ENCODE measurements at places on chromosomes 5 and 9.
A peak's percentile ranks its signal among the peaks of the same experiment; 100 is the strongest.

- no peak for DNase-seq
Observed at GRCh38 chr5:141515946-141516671, 27.2 kb downstream of the PCDHGC5 start.

- DNase-seq, result no peak
Observed at GRCh38 chr9:35847792-35848572, 19.0 kb downstream of the TMEM8B start.

DNA sequence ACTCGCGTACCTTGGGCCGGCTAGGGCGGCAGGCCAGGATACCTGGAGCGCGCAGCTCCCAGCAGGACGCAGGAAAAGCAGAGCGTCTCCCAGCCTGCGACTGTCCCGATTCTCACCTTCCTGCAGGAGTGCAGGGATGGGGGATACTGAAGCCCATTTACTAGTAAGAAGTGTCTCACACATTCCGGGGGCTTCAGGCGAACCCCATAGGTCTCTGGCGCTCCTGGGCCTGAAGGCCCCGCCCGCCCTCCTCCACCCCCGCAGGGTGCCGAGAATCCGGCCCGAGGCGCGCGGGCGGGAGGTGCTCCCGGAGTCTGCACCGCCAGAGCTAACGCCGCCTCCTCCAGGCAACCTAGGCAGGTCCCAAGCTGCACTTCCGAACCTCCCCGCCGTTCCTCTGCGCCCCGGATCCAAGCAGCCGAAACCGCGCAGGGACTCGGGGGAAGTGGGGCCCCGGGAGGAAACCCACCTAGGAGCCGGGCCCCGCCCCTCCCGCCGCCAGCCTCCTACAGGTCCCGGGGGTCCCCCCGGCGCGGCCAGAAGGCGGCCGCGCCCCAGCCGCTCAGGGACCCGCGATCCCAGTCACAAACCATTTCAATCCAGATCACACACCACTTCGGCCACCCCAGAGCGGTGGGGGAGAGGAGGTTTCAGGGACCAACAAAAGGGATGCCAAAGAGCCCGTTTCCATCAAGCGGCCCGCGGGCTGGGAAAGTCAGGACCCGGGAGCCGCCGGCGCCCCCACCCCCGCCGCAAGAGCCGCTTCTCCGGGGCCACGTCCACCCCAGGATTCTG lies 1.2 kb downstream of the ROR2 start:
- no peak for DNase-seq

DNA sequence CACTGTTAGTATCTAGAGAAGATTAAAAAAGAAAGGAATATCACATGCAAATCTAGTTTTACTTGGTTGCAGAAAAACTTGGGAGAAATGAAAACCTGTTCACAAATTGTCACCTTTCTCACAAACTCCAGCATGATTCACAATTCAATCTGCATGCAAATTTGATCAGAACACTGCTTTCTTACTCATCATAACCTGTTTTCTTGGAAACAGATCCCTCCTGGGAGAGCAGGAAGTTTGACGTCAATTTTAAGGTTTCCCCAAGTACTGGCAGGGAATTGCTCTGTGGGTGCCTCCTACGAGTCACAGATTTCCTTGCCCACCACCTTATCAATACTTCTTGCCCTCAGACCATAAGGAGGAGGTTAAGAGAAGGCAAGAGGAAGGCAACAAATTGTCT lies 30.2 kb upstream of the HTR4 start:
- no peak for DNase-seq

GRCh38 chr9:37029776-37030610 lies 4.1 kb downstream of the PAX5 start:
- DNase-seq, result no peak

GRCh38 chr9:37218800-37219425 lies 98.5 kb downstream of the ZCCHC7 start:
- no peak for DNase-seq

GRCh38 chr9:134475011-134475790 lies 148.9 kb downstream of the RXRA start:
- DNase-seq, result no peak

DNA sequence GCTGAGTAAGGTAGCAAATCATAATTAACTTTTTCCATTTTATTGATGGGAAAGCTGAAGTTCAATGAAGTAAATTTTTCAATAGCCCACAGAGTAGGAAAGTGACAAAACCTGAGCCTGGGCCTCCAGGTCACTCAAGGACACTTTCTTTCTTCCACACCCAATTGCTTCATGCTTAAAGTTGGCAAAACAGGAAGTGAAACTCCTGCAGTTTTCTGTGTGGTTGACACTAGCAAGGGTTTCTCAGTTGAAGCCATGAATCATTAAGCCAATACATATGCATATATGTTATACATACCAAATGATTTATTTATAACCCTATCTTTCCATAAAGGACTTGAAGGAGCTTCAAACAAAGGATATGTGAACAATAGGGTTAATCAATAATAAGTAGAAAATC lies 13.9 kb downstream of the TLR4 start:
- no peak for DNase-seq

DNA sequence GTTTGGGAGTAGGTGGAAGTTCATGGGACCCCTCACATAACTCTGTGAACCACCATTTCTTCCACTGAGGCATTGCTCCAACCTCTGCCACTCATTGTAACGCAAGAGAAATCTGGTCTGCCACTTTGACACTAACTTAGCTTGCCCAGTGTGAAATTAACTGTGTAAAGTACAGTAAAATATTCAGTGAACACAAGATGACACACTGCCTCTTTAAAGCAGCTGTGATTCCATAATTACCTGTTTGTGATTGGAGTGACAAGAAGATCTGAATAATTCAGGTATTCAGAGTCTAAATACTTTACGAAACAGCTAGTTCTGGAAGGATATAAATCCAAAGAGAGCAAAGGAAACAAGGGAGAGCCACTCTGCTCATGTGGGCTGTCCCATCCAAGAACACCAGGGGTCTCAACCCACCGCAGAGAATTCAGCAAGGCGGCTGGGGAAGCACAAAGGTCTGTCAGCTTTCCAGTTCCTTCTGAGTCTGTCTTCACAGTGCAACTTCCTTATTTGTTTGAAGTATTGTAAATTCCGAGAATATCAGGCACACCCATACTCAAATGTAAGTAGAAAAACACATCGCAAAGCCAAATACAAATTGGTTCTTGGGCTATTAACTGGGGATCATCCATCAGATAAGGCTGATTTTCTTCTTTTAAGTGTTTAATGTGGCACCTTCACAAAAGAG lies 86.9 kb downstream of the GNAQ start:
- DNase-seq, result no peak

DNA sequence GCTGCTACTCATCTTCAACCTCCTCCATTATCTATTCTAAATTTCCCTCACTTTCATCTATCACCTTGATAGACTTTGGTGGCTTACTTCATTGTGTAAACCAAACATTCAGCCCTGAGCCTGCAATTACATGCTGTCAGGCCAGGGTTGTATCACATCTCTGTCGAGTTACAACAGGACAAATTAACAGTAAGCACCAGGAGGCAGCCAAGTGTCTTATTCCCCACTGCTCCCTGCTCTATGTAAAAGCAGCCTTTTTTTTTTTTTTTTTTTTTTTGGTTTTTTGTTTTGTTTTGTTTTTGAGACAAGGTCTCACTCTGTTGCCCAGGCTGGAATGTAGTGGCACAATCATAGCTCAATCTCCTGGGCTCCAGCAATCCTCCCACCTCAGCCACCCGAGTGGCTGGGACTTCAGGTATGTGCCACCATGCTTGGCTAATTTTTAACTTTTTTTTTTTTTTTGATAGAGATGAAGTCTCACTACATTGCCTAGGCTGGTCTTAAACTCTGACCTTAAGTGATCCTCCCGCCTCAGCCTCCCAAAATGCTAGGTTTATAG lies 15.2 kb upstream of the ZCCHC9 start:
- DNase-seq, result no peak

DNA sequence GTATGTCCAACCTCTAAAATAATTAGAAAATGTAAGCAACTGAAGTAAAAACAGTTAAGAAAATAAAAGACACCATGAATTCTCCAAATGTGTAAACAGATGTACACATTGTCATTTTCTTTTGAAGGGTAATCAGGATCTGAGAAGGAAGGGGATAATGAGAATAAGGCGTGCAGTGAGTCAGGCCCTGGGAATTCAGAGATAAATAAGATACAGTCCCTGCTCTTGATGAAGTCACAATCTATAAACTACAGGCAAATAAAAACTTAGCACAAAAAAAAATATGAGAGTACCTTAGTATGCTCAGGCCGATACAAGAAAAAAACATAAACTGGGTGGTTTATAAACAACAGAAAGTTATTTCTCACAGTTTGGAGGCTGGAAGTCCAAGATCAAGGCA lies 315.3 kb downstream of the DNAH5 start:
- DNase-seq, result no peak

DNA sequence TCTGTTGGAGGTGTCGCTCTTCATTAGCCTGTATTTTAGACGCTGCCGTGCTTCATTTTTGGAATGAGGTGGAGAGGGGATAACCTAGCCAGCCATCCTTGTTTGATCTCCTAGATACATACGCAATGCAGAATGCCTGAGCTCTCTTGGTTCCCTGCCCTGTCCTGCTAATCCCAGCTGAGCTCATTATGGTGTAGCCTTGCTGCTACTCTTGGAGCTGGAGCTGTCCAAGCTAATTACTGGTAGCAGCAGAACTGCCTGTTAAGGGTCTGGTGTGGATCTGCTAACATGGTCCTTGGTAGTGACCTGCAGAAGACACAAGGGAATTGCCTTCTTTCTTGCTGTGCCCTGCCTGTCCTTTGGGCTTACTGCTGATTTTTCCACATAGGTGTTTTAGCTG lies 207.9 kb downstream of the CNTLN start:
- no peak for DNase-seq

DNA sequence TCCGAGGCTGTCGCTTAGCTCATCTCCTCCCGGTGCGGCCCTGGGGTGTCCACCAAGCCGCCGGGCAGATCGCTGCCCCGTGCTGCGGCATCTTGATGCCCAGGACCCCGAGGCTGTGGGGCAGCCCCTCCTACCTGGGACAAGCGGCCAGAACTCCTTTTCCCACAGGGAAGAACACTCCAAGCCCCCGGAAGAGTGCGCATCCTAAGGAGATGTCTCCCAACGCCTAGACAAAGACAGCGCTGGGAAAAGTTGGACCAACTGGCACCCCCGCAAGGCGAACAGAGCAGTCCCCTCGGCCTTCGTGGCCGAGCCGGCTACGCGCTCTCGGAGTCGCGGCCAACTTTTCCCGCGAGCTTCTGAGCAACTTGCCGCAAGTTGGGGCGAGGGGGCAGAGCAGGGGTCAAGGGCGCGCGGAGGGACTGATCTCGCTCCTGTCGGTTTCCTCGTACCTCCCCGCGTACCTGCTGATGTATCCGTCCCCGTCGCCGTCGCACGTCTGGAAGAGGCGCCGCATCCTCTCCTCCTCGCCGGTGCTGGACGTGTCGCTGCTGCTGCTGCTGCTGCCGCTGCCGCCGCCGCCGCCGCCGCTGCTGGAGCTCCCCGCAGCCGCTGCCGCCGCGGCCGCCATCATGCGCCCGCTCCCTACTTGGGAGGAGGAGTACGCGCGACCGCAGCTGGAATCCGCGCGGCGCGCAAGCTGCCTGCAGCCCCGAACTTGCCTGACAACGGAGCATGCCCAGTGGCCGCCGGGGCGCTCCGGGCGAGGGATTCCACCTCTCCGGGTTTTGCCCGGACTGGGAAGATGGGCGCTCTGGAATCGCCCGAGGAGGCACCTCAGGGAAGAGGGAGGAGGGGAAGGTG lies at the start of gene MCC:
Gene MCC, minus strand, starts transcription at position 673 of the 864 bp plus-strand sequence.
- DNase-seq, result no peak

- DNase-seq, result no peak
Observed at GRCh38 chr9:108861464-108861863, 602 bp upstream of the ACTL7A start.

DNA sequence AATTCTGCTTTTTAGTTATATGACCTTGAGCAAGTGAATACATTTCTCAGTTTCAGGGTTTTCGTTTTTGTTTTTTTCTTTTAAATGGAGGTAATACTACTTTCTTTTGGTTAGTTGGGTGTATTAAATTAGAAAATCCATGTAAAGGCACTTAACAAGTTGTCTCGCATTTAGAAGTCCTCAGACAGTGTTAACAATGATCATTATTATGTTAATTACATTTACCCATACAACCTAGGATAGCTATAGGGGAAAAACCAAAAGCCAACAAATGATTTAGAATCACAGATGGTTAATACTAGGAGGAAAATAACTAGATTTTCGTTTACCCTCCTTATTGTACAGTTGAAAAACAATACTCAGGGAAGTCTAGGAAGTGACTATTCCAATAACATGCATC lies 972.2 kb upstream of the WWC1 start:
- no peak for DNase-seq

DNA sequence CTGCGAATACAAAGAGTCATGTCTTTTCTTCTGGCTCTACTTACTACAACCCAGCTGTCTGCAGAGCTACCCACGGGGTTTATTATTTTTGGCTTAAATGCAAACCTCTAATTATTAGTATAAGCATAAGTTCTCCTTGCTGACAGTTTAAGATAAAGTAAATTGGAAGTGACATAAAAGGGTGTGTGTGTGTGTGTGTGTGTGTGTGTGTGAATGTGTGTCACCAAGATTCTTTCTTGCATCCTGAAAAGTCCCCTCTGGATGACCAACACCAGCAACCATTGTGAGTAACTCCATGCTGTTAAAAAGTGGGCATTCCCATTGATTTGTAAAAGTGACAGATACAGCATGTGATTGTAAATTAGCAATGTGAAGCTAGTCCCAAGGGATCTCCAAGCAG lies 803.8 kb upstream of the ZNF608 start:
- DNase-seq, result no peak

- DNase-seq, result no peak
Observed at GRCh38 chr9:4114569-4115505, 185.0 kb downstream of the GLIS3 start.

DNA sequence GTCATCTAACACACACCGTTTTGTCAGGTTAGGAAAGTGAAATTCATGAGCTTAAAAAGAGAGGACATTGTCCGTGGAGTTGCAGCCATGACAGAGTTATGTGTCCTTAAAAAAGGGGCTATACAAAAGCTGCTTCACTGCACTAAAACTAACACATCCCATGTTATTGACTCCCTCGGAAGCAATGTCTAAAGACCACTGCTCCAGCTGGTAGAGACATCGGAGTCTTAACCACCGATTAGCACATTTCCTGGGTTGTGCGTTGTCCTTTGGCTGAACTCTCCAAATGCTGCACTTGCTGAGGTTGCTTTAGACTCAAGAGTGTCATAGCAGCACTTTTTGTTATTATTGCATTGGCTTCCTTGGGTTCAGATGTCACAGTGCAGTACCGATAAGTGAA lies 128.3 kb upstream of the C9orf72 start:
- DNase-seq, result no peak

DNA sequence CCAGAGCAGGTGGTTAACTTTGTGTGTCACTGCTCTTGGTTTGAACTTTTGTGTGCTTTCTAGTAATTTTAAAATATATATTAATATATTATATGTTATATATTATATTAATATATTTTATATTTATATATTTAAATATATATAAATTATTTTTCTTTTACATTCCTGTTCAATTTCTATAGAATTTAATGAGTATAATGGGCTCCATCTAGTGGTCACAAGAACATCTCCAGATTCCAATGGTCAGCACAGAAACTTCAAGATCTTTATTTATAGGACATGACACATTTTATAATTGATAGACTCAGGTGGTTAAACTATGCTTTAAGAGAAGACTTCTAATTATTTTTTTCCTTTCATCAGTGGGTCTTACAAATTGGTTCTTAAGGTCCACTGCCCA lies 39.1 kb downstream of the COL23A1 start:
- DNase-seq, result no peak

GRCh38 chr9:20092561-20092960 lies 303.7 kb upstream of the SLC24A2 start:
- DNase-seq, result no peak

GRCh38 chr5:13660072-13660471 lies 284.4 kb downstream of the DNAH5 start:
- no peak for DNase-seq

- DNase-seq, result peak; percentile 95
Observed at GRCh38 chr5:181223058-181223728, at the start of gene TRIM41. TRIM41 (plus strand) TSS chr5:181223281; CDS start chr5:181224000, 719 bp downstream.

GRCh38 chr9:135479469-135480052 lies at the start of gene PPP1R26:
PPP1R26 (plus strand) TSS chr9:135479782; CDS start chr9:135484511, 4,729 bp downstream.
- DNase-seq, result no peak

All from effector CD4-positive, alpha-beta T cell (primary cell).